ENCODE measurements at places on chromosomes 11 and 22. TPM values are rescaled to one million over a fixed set of nuclear protein-coding genes. Genes with fewer than 3 reads are reported as not detected.

DNA sequence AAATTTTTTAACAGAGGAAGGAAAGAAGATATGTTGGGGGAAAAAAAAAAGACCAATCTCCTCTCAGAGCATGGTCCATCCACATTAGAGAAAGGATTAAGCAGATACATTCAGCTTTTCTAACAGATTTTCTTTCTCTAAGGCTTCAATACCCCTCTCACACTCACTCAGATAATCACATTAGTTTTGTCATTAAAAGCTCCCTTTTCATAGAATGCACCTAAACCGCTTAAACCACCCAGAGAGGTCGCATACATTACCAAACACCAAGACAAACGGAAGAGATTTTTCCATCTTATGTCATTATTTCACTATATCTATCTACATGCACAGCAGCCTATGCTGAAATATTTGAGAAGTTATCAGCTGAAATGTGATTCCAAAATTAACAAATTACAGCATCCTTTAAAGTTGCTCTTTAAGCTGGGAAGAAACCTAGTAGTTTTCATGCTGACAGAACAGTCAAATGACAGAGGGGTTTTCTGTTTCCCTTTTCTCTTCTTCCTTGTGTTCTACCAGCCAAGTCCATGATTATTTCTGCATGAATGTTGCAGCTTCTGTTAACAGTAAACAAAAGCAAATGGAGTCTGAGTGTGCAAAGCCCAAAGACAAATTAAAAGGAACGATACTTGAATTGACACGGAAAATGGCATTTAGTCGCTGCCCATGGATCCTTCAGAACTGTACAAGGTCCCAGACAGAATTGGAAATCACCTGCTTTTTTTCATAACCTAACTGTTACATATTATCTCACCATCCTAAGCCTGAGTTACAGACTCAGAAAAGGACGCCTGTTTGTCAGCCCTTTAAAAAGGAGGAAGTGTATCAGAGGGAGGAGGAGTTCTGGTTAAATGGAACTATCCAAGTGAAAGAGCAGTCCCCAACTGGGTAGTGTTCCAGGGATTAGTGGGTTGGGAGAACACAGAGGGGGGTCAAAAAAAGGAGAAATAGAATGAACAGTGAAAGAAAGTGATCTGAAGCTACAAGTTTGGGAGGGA, 54.6 kb downstream of the PRCP start:
- DNase-seq = no peak

DNA sequence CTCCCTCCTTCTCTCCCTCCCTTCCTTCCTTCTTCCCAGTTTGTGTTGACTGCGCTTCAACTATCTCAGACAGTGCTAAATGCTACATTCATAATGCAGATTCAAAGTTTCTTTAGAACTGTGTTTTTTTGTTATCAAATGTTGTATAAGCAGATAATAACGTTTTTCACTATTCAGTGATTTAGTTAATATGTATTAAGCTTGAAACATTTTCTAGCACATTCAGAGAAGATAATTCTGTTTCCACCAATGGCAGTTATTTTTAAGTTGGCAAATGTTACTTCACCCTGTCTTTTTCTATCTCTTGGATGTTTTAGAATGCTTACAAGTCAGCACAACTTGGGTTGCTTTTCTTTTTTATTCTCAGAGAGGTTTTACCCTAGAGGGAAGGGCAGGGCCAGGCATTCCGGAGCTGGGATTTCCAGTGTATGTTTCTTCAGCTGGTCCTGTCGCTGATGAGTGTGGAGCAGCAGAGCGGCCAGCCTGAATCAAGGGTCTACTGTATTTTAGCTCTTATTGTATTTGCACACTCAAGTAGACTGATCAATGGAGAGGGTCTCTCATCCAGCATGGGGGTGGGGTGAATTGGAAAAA, 162.3 kb upstream of the ARHGAP20 start:
- DNase-seq = no peak

DNA sequence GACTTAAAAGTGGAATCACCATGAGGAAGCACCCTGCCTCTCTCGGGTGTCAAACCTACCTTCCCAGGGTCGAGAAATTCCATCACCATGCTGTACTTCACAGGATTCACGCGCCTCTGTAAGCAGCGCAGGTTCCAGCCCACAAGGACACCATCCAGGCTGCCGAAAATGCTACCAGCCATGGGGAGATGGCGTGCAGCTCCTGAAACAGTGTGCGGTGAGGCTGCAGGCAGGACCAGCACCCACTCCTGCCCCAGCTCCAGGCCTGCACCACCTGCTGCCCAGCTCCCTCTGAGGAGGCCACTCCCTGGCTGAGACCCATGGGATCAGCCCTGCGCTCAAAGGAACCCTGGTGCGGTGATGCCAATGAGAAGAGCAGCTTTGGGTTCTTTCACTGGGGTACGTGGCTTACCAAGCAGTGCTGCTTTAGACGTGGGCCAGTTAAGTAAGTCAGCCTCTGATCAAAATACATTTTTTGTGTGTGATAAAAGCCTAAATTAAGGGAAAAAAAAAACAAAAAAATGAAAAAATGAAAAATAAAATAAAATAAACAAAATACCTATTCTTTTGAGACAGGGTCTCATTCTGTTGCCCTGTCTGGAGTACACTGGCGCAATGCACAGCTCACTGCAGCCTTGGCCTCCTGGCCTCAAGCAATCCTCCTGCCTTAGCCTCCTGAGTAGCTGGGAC, 115.4 kb downstream of the MED15 start:
- DNase-seq = no peak

DNA sequence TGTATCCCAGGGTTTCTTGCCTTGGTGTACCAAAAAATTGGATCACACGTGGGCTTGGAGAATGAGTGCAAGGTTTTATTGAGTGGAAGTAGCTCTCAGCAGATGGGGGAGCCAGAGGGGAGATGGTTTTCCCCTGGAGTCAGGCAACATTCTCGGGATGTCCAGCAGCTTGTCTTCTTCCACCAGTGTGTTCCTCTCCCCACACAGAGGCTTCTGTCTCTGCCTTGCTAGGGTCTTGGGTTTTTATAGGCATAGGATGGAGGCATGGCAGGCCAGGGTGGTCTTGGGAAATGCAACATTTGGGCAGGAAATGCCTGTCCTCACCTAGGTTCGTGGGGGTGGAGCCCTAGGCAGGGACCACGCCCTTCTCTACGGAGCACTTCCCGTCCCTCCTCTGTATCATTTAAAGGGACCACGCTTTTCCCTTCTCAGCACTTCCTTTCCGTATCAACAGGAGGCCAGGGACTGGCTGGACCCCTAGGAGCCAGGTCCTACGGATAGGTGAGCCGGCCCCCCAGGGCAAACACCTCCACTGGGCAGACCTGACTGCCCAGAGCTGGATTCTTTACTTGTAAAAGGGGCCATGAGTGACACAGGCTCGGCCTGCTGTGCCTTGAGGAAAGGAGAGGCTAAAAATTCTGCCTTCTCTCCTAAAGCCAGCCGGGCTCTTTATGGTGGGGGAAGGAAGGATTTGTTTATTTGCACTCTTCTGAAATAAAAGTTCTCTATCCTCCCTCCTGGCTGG, 55.3 kb upstream of the CCDC188 start:
- peak; percentile 47 for DNase-seq

DNA sequence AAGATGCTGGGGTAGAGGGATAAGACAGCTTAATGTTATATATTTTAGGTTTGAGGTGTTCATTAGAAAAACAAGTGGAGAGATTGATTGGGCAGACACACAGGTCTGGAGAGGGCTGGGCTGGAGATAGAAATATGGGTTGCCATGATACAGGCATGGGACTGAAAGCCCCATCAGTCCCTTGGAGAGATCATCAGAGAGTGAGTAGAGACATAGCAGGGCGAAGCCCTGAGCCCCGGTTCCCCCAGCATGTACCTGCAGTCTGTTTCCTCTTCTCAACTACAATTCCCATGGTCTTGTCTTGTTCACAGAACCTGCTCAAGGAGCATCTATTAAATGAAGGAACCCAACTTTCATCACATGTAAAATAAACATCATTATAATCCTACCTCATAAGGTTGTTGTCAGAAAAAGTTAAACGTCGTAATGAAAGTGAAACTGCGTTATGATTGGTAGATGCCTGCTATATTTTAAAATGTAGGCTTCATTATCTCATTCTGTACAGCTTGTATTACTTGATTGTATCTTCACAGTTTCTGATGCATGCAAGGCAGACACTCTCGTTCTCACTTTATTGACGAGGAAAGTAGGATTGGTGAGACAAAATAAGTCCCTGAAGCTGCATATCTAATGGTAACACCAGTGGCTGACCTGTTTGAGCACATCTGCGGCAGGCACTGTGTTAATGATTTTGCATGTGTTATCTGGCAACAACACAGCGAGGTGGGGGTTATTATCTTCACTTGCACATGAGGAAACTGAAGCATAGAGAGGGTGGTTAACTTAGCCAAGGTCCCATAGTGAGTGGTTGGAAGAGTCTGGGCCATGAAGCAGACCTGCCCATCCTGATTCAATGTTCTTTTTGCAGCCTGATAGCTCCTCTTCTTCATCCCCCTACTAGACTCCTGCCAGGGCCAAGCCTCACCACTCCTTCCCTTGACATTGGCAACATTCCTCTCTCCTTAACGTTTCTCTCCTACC, 63.5 kb downstream of the ENDOD1 start:
- DNase-seq = no peak

DNA sequence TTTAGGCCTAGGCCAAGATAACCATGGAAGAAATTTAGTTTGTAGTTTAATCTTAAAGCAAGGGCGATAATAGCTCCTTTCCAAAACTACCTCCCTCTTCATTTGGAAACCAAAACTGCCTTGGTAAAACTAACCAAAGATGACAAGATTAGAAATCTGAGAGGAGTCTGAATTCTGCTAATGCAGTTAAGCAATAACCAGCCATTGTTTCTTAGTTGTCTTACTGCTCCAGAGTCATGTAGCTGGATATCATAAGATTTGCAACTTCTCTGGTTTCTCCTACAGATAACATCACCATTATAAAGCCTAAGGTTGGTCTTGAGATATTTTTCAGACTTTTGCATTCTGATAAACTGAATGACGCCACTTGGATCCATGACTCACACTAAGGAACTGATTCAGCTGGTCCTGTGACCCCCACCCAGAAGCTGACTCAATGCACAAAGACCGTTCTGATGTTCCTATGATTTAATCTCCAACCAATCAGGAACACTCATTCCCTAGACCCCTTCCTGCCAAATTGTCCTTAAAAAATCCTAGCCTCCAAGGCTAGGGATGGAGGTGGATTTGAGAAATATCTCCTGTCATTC, 200.8 kb downstream of the LUZP2 start:
- DNase-seq = no peak

DNA sequence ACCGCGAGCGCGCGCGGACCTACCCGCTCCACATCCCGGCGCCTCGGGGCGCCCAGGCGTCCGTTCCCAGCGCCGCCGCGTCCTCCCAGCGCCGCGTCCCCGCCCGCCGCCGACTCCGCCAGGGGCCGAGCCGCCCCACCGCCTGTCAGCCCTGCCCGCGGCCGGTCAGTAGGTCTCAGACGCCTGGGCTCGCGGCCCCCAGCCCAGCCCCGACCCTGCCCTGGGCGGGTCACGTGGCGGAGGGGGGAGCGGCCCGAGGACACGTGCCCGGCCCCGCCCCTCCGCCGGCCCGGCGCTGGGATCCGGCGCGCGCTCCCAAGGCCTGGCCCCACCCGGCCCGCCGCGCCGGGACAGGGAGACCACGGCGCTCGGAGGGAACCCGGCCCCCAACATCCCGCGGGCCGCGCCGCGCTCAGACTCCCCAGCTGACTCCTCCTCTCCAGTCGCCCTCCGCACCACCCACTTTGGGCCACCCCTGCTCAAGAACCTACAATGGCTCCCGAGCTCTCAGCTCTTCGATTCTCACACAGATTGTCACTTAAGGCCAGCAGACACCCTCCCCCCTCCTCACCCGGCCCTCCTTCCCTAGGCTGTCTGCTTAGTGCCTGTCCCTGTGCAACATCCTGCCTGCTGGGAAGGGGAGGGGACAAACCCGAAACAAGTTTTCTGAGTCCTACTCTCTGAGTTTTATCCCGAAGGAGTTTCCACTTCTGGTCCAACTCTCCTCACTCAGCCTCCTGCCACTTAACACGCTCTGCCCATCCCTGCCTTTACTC, at the start of gene RAB3IL1:
Gene RAB3IL1 (minus strand): TSS at position 233 of the 776 bp plus-strand sequence. CDS start 199 bp downstream, at position 34.
- DNase-seq = peak; percentile 81

DNA sequence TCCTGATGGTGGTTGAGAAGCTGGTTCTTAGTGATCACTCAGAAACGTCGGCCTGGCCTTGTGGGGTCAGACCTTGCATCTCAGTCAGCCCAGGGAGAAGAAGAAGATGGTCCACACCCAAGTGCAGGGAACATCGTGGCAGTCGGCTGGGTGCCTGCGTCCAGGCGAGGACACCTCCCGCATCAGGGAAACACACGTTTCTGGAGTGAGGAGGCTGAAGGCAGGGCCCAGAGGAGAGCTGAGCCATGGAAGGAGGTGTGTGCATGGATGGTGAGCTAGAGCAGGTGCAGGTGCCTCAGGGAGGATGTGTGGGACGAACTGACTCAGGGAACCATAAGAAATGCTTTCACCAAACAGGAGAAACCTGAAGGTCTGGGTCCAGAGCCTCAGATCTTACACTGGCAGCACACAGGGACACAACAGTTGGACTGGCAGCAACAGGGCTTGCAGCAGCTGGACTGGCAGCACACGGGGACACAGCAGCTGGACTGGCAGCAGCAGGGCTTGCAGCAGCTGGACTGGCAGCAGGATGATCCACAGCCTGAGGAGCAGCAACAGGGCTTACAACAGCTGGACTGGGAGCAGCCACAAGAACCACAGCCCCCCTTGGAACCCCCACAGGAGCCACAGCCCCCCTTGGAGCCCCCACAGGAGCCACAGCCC, 632 bp downstream of the KRTAP5-2 start:
- DNase-seq = no peak

GRCh38 chr11:6206456-6207180, 1.3 kb downstream of the C11orf42 start:
- no peak for DNase-seq

DNA sequence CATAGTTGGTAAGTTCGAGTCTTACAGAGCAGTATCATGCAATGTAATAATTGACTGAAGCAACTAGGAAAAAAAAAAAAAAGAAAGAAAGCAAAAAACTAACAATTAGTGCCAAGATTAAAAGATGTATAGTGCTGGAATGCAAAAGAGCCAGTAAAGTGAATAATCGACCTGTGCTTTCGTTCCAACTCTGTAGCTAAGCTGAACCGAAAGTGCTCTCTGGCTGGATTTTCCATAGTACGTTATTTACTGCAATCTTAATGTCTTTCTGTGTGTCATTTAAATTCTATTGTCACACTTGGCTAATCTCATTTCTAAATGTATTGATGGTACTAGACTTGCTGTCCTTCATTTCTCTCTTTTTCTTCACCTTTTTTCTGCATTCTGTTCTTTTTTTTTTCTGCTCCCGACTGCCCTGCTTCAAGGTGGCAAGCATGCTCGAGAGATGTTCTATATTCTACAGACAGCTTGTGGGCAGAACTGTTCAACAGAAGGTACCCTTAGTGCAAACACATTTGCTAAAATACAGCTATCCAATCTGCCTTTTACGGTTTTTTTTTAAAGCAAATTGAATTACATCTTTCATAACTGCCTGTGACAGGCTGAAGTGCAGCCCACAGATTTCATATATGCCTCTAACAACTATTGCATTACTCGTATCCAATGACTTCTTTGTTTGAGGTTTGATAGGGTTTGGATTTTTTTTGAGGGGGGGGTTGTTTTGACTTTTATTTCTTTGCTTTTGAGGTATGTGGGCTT, 204.2 kb upstream of the MTNR1B start:
- no peak for DNase-seq

Gene CHEK1
- 8.8 TPM for polyA plus RNA-seq

Gene MS4A4A
- 7.9 TPM for polyA plus RNA-seq

Gene PRR33
- 7.2 TPM for polyA plus RNA-seq

Gene LRRC56
- 9.1 TPM for polyA plus RNA-seq

Gene CCDC87
- 0.25 TPM for polyA plus RNA-seq

Gene C1QTNF4
- 11.6 TPM for polyA plus RNA-seq
